ENCODE measurements at places on chromosomes 13 and 19. TPM values are rescaled to one million over a fixed set of nuclear protein-coding genes. Genes with fewer than 3 reads are reported as not detected.
A peak's percentile ranks its signal among the peaks of the same experiment; 100 is the strongest.

GRCh38 chr19:32459204-32459865 lies 53.8 kb downstream of the DPY19L3 start:
- no peak for DNase-seq

DNA sequence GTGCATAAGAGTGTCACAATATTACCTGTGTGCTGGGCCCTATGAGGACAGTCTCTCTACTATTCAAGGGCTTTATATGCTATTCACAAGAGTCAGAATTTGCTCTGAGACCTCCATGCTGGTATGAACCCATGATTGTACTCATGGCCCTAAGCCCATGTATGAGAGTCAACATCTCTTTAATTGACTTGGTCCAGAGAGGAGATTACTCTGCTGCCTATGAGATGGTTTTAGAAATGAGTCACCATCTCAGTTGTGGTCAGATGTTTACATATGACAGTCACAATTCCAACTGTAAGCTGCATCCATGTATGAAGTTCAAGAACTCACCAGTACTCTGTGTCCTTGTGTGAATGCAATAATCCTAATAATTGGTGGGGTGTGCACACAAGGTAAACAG lies 19.9 kb upstream of the ZNF208 start:
- no peak for DNase-seq

- DNase-seq: peak; percentile 67
Observed at GRCh38 chr19:16417660-16418596, 53.8 kb downstream of the EPS15L1 start.

DNA sequence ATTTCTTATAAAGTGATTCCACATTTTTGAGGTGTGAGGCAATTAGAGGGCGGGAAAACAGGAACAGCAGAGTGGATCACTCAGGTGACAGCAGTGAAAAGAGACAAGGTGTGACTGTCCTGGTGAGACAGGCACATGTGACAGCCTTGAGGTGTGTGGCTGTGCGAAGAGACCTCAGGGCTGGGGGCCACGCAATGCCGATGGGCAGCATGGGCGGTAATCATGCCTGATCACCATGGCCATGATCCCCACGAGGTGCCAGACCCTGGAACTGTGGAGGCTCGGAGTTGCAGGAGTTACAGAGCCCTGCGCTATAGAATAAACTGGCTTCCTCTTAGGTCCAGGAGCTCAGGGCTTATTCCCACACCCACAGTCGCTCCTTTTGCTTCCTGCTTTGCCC lies 2.0 kb downstream of the SPACA6 start:
- DNase-seq: no peak

DNA sequence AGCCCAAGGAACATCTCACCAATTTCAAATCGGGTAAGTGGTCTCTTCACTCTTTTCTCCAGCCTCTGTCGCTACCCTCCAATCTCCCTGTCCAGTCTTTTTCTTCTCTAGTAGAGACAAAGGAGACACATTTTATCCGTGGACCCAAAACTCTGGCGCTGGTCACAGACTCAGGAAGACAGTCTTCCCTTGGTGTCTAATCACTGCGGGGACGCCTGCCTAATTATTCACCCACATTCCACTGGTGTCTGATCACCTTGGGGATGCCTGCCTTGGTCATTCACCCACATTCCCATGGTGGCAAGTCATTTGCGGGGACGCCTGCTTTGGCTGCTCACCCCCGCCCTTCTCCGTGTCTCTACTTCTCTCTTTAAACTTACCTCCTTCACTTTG lies 13.8 kb upstream of the OR10H1 start:
- DNase-seq: no peak

- no peak for DNase-seq
Observed at GRCh38 chr19:45200568-45200967, 22.0 kb downstream of the BLOC1S3 start.

DNA sequence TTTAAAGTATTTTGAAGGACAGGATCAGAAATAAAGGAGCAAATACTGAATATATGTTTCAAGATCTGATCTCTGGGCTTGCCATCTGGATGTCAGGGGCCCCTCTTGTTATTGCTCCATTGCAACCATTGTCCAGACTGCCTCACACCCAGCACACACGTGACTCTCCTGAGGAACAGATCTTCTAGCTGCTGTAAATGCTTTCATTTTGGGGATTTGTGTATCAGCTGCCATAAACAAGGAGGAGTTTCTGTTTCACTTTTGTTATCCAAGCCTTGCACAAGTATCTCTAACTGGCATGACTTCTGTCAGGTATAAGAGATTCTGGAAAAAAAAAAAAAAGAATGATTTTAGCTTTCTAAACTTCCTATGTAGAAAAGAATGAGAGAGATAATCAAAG lies 1624.1 kb upstream of the PRR20A start:
- no peak for DNase-seq

GRCh38 chr19:29329460-29330134 lies 116.6 kb upstream of the UQCRFS1 start:
- DNase-seq: no peak

DNA sequence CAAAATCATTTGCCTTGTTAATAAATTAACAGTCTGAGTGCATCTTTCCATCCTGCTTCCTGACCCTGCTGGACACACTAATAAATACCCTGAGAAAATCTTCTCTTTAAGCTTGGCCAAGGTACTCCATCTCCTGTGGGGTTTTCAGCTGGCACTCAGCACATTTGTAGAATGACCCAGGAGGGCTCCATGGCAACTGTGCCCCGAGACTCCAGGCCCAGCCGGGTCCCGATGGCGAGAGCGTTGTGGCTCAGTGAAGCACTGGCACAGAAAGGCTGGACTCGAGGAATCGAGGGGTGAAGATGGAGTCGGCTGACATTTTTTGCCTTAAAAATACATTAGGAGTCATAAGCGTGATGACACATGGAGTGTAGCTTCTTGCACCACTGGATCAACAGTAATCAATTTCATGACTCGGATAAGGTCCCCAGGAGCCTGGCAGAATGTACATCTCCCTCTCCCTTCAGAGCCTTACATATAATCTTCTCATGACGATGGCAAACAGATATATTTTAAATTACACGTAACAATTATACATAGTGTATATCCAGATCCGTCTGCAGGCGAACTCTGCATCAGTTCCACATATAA lies 85.4 kb downstream of the SLC7A1 start:
- DNase-seq: no peak

DNA sequence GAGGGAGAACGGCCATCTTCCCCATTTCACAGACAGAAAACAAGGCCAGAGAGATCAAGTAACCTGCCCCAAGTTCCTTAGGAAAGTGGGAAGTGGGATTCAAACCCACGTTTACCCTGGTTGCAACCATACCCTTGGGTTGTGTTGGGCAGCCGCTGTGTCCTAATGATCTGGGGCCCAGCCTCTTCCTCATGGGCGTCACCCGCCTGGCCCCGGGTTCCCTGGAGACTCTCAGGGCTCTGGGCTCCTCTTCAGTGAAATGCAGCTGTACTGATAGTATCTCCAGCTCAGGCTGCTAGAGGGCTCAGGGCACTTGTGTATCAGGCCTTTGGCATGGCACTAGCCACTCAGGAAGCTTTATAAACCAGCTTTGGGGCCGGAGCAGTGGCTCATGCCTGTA lies 9.8 kb downstream of the TMED1 start:
- no peak for DNase-seq

DNA sequence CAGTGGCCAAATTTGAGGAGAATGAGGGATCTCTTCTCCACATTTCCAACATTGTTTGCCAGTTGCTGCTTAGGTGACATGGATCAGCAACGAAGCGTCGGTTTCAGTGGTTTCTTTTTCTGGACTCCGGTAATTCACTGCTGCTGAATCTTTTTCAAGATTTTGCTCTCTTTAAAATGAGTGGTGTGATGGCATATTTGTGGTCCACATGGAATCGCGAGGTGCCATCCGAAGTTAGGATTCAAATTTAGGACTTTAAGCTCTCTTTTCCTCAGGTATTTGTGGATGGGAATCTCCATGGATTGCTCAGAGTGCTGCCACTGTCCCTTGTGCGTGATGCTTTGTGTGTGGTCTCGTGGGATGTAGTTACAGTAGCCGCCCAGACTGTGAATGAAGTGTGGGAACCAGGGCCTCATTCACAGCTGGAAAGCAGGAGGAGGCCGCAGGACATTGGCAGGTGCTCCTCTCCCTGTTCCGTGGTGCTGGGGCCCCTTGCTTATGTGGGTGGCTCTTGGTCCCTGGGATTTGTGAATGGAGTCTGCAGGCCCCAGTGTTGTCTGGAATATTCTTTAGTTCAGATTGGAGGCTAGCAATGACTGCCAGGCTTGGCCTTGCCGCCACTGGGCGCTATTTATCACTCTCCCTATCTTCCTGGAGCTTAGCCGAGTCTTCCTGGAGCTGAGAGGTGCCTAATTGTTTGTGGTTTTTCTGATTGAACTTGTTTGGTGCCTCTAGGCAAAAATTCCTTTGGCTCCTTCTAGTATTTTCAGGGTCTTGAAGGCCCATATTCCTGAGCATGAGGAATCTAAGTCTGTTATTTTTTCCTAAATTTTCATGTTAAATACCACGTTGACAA lies 1.5 kb downstream of the ILF3 start:
- DNase-seq: no peak

- peak; percentile 73 for DNase-seq
Observed at GRCh38 chr19:49937750-49938381, 8.6 kb upstream of the NUP62 start.

DNA sequence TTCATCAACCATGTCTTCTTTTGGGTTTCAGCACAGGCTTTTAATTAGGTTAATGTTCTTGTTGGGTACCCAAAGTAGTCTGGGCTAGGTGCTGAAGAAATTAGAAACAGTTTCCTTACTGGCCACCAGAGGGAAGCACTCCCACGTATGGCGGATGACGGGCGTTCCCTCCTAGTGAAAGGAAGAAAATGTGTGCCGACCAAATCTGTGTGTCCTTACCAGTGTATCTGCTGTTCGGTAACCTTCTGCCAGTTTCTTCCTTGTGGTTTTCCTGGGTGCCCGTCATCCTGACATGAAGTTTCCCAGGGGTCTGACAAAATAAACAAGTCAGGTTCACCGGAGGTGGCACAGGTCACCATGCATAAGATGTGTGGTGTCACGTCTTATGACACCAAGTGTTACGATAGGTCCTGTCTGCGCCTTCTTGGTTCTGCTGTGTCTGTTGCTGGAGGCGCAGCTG lies 6.0 kb upstream of the WDR88 start:
- DNase-seq: peak; percentile 35

DNA sequence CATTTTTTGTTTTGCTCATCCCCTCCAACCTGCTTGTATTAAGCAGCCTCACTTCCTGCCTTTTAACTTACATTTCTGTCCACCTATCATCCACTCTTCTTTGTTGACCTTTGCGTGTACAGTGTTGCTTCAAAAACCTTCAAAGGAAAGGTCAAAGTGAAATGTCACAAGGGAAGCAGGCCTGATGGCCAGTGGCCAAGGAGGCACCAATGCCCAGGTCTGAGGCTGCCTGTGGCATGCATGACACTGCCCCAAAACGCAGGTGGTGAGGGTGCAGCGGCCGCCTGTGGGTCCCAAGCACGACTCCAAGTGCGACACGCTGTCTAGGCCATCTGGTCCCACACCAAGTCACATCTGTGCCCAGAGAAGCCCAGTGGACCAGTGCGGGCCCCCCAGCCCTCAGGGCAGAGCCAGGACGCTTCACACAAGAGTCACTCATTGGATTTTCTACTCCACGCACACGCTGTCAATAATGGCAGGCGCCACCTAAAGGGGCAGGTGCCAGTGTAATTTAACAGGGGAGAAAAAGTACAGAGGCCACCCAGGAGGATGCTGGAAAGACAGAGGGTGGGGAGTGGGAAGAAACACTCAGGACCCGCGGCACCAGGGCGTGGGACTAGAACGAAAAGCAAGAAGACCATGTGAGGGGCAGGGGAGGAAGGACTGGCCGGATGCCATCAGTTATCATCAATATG lies 23.5 kb downstream of the SLC7A1 start:
- DNase-seq: no peak

DNA sequence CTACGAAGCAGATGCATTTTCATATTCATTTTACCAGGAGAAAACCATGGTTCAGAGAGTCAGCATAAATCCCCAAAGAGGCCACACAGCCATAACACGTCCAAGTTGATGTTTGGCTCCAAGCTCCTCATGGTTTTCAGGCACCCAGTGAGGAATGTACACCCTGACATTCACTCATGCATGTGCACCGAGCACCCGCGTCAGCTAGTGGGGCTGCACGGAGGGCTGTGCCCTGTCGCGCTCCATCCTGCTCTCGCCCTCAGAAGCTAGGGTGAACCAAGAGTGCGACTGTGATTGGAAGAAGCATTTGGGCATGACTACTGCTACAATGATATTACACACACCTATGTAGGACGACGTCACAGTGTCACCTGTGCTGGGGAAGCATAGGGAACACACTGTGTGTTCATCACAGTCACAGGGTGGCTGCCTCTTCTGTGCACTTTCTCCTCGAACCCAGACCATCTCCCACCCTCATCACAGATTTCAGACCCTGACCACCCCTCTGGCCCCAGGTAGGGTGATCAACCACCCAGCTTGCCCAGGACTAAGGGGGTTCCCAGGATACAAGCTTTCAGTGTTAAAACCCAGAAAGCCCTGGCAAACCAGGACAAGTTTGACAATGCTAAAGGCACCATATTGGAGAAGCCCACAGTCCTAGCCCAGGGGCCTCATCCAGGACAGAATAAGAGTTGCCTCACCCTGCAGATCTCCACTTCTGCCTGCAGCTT lies 148.6 kb upstream of the ZNF507 start:
- DNase-seq: no peak

DNA sequence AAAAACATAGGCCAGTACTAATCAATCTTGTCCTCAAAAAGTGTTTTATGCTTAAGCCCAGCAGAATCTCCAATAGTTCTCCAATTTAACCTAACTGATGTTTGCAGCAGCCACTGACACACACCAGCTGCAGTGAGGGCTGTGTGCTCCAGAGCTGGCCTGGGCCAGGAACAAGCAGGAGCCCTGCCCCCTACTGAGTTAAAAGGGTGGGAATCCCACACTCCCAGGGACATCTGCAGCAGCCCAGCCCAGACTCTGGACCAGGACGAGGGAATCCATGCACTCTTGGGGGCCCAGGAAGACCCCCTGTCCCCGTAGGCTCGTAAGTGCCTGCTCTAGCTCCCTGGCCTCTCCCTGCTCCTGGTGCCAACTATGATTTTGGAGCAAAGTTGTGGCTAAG lies 91.5 kb upstream of the ATXN8OS start:
- no peak for DNase-seq

- DNase-seq: no peak
Observed at GRCh38 chr13:112718318-112718717, 28.5 kb downstream of the ATP11A start.

The TNNI3 gene
- total RNA-seq: not detected

The GCDH gene
- 42.1 TPM for total RNA-seq

The CDC37 gene
- total RNA-seq: 164 TPM

The EGLN2 gene
- total RNA-seq: 150 TPM

The CCL25 gene
- total RNA-seq: not detected

The ADGRE3 gene
- total RNA-seq: not detected

The LPAR6 gene
- total RNA-seq: 19.4 TPM

The BEST2 gene
- total RNA-seq: not detected

The SBSN gene
- not detected for total RNA-seq

The DMKN gene
- not detected for total RNA-seq

The SLAIN1 gene
- 42.5 TPM for total RNA-seq

The TRAPPC6A gene
- total RNA-seq: 32.0 TPM

Data from CD4-positive, alpha-beta T cell (primary cell).